Activated CD4-positive, alpha-beta T cell treated with anti-CD3 and anti-CD28 coated beads, Interleukin-2, amount 50 U/mL, for 1 hour (primary cell): ENCODE measurements at places on chromosomes 7 and 10.

DNA sequence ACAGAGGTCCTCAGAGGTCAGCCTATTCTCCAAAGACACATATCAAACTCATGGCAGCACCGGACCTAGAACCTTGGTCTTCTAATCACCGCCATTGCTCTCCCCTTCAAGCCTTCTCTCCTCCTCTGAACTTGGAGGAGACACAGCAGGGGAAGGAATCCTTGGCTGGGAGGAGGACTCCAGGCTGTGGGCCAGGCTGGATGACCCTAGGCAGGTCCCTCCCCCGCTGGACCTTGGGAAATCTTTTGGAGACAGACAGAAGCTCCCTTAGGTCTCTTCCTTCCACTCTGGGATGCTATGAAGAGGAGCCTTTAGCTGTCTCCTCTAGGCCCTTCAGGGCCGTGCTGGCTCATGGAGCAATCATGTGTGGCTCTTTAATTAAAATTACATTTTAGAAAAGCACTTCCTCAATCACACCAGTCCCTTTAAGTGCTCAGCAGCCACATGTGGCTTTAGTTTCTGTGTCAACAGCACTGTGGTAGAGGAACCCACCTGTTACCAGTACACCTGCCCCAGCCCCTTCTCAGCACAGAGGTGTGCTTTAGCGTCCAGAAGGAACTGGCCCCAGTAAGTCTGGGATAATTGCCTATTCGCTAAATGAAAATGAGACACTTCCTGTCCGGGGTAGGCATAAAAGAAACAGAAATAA lies 238.2 kb downstream of the CELF2 start:
- DNase-seq, result no peak

- DNase-seq, result no peak
These were observed 2.5 kb downstream of the DGKB start for GRCh38 chr7:14900051-14900450.

DNA sequence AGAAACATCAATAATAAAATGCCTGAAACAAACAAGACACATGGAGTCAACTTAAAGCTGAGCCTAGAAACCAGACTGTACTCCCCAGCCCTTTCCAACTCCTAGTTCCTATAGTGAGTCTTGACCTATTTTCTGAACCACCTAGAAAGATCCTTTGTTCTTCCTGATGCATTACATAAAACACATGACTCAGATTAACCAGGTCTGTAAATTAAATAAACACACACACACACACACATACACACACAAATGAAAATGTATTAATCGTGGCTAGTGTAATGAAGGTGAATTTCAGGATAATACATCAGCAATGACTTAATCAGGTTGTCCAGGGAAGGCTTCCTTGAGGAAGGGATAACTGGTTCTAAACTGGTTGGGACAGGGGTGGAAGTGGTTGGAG lies 104.7 kb downstream of the ST8SIA6 start:
- no peak for DNase-seq

- no peak for DNase-seq
These were observed 293.3 kb upstream of the LRRN3 start for GRCh38 chr7:110797656-110798055.

DNA sequence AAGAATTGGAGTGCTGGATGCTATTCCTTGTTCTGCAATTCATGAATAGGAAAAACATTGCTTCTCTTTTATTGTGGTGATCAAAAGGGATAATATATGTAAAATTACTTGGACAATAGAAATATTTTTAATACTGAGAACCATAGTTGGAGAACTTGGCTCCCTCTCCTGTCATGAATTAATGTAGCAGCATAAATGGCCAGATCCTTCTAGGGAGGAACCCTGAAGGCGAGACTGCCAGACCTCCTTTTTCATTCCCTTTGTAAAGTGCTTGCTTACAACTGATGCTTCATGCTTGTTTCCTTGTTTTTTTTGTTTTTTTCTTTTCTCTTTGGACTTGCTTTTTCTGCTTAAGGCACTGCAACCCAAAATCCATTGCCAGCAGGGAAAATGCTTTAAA lies 233.6 kb downstream of the SH2D4B start:
- DNase-seq, result no peak

- no peak for DNase-seq
These were observed 5.5 kb downstream of the HOXA4 start for GRCh38 chr7:27124902-27125689.

- no peak for DNase-seq
These were observed 41.9 kb upstream of the PRKAR1B start for GRCh38 chr7:768881-769504.

DNA sequence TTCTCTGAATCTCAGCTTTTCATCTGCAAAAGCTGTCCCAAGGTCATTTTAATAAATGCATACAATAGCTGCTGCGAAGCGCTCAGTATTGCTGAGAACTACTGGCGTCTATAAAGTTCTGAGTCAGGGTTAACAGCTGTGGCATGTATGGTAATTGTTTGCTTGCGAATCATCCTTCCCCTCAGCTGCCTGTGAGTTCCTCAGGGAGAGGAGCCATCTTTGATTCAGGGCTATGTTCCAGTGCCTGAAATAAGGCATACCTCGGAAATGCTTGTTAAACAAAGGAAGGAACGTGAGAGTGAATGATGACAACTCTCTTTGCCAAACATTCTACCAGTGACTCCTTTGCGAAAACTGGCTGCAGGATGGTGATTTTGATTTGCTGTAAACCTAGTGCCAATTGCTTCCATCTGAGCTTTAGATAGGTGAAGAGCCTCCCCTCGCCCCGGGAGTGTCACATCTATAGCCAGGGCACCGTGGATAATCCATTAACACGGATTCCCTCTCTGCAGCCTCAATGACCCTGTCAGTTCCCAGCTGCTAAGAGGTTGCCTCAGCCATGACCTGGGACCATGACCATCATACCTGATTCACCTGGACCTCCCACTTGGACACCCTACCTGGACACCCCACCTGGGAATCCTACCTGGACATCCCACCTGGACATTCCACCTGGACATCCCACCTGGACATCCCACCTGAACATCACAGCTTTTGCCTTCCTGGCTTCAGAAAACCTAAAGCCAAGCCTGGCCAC lies 39.6 kb downstream of the GPRIN2 start:
- no peak for DNase-seq

- no peak for DNase-seq
These were observed 257.0 kb downstream of the PHTF2 start for GRCh38 chr7:78055599-78055998.

DNA sequence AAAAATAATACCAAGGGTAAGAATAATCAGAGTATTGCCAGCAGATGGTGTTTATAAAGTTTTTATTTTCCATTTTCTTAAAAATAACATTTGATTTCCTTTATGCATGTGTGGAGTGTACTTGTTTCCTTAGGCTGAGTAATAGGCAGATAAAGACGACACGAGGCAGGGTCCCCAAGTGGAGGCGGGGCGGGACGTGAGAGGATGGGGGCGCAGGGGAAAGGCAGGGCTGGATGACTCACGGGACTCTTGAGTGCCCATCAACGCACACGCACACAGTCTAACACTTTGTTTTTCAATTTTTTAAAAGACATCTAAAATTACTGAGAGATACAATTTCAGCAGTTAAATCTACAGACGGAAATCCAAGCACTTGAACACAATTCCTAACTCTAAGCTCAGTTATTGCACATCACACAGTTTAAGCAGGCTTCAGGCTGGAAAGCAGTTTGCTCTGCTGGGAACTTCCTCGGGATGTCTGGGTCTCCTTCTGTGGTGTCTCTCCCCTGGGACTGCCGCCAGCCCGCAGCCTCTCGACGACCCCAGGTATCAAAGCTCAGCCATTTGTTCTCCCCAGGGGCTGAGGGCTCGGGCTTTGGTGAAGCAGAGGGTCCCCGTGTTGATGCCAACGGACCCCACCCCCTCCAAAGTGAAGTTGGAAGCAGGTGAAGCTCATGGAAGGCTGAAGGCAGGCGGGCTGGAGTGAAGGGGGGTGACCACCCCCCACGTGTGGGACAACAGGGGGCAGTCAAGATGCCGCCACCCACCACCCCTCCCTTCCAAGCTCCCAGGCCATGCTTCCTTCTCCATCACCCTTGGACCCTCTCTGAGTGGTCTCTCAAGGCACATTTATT lies 29.1 kb downstream of the SPOCK2 start:
- DNase-seq, result no peak

DNA sequence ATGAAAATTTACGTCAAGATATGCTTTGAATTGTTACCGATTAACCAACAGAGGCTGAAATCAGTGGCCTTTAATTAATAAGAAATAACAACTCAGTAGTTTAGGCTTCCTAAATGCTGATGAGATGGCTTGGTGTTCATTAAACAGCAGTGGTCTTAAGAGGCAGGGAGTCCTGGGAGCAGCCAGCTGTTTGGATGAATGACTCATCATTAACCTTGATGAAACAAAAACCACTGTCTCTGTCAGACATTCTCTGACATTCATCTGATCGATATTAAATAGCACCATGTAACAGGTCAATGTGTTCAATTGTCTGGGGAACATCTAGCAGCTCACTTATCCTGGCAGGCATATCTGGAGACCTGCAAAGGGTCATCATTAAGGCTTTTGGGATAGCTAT lies 234.2 kb upstream of the LRRN3 start:
- no peak for DNase-seq

DNA sequence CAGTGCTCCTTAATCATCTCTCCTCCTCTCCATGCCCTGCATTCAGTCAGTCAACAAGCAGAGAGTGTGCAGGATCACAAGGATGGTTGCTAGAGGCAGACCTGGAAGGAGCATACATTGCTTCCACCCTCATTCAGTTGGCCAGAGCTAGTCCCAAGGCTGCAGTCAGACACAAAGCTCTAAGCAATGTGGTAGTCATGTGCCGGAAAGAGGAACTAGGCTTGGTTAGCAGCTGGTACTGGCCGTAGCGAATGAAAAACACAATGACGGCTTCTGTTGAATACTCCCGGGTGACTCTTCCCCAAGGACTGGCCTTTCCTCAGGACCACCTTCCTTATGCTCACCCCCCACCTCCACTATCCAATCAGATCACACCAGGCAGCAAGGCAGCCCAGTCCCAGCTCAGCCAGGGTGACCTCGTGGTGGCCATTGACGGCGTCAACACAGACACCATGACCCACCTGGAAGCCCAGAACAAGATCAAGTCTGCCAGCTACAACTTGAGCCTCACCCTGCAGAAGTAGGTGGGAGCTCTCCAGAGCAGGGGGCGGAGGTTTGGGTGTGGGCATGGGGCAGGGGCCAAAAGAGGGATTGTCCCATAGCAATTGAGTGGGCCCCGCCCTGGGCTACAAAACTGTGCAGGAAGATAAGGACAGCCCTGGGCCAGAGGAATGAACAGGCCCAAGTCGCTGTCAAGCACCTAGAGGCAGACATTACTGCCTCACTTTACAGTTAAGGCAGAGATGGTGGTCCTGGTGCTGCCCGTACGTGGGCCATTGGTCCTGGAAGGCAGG lies 10.9 kb downstream of the LDB3 start:
- no peak for DNase-seq

DNA sequence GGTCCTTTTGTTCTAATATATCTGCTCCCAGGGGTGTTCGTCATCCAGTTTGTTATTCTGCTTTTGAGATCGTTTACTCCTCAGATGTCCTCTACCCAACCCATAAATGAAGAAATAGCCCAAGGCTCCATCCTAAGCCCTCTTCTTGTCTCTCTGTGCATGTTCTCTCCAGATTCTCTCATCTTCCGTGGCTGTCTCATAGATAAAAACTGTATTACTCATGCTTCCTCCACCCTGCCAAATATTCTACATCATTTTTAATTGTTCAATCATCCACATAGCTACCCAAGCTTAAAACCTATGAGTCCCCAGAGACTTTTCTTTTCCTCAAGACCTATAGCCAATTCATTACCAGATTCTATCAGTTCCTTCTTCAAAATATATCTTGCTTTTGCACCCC lies 44.9 kb downstream of the CAV1 start:
- DNase-seq, result no peak

- DNase-seq, result no peak
These were observed 419.9 kb downstream of the ARL4A start for GRCh38 chr7:13107291-13107690.

DNA sequence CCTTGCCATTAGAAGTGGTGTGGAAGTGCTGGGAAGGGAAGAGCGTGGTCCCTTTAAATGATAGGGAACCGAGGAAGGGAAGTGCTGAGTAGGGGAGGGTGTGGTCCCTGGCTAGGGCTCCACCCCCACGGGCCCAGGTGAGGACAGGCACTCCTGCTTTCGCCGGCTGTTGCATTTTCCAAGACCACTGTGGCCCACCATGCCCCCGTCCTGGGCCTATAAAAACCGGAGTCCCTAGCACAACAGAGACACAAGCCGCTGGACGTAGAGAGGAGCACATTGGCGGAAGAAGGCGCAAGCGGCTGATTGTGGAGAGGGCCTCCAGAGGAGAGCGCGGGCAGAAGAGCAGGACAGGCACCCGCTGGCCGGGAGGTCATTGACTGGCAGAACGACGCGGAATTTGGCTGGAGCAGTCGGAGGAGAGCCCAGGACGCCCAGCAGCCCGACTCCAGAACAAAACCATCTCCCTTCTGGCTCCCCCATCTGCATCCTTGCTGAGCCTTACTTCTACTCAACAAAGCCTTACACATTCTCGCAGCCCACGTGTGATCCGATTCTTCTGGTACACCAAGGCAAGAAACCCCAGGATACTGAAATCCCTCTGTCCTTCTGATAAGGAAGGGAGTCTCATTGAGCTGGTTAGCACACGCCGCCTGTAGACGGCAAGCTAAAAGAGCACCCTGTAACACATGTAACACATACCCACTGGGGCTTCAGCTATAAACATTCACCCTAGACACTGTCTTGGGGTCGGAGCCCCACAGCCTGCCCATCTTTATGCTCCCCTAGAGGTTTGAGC lies 146.2 kb upstream of the LYZL1 start:
- DNase-seq, result no peak

GRCh38 chr7:333393-333764 lies 43.4 kb downstream of the FOXL3 start:
- DNase-seq, result no peak
